KBM-7 (cell line): ENCODE measurements at places on chromosomes 2 and 18.

DNA sequence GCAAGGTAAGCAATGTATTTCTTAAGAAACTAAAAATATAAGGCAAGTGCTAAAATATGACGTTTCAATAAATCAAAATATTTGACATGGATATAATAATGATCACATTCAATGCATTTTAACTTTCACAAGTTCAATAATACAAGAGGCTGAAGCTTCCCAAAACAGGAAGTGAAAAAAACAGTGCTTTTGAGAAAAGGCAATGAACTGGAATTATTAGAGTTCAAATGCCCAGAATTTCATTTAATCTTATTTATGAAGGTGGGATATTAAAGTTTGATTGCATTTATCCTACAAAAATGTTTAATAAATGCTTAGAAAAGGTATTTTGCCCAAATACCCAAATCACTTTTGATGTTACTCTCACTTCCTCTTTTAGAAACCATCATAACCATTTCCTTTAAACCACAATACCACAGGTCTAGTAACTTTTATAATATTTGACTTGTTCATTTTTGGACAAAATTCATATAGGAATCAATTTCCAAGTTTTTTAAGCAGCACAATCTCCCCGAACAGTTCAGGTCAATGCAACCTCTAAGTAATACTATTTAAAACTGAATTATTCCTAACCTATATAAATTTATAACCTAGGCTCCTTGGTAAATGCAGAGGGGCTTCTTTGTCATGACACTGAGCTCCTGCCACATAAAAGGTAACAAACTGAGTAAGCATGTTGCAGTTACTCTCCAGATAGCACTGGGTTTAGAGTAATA is 2.1 kb downstream of the NCKAP1 start:
- DNase-seq = peak; percentile 78

GRCh38 chr2:27921880-27922547 is 31.5 kb downstream of the BABAM2 start:
- no peak for DNase-seq

DNA sequence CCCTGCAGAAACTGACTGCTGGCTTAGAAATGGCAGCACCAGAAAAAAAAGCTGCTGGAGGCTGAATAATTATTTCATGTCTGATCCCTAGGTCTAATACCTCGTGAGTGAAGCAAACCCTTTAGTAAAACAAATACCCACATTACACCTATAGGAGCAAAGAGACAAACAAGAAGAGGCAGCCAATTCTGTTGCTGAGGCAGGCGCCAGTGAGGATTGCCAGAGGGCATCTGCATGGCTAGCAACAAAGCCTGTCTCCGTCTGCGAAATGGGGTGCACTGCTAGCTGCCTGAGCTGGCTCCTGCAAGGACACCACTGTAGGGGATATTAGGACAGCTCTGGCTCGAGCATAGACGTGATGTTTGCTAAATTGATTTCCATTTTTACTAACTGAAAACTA is 509.7 kb downstream of the TDRD15 start:
- no peak for DNase-seq

DNA sequence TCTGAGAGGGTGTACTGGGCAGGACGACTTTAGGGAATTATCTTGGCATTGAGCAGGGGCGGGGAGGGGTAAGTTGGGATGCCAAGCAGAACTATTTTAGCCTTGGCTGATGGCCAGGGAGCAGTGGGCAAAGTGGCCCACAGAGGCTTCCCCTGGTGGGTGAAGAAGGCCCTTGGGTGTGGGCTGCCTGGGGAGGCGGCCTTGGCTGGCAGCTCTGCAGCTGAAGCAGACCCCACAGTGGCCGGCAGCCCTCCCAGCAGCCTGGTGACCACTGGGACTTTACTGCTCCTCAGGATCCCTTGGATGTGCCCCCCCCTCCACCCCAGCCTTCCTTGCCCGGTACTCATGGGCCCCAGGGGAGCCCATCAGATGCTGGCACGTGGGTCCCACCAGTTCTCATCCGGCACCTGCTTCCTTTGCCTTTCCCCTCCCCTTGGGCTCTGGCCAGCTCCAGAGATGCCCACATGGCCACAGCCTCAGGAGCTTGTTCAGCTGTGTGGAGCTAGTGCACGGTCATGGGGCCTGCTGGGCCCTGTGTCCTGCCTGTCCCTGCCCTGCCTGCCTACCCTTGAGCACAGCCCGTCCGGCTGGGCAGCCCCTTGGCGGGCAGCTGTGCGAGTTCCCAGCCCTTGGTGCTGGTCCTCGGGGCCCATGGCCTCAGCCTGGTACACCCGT is 122.1 kb upstream of the HS6ST1 start:
- DNase-seq = no peak

DNA sequence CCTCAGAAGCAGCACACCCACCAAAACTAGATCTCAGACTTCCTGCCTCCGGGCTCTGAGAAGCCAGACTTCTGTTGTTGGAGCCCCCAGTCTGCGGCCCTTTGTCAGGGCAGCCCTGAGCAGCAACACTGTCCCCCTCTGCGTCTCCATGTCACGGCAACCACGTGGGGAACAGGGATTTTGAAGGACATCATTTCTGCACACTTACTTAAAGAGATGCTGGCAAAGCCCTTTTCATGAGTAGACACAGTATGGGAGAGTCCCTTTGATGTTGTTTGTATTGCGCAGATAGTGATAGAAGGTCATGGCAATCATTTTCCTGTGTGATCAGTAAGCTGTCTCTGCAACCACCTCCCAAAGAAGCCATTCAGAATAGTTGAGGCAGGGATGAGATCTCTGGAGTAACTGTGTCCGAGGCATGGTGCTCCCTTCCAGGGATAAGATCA is 69.1 kb upstream of the ID2 start:
- DNase-seq = no peak

DNA sequence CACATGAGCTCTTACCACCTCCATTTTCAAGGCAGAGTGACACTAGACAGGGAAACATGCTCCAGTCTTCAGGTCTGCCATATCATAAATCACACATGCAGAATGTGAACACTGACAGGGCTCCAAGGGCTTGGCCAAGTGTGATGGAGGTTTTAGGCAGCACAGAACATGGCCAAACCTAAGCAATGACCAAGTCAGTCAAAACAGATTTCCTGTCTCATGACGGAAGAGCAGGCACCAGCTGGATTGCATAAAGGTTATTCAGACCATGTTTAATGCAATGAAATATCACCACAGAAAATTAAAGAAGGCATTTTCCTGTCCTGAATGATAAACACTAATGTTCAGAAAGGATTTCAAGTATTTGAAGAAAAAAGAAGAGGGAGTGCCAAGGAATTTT is 72.5 kb downstream of the SUMO1 start:
- DNase-seq = no peak

DNA sequence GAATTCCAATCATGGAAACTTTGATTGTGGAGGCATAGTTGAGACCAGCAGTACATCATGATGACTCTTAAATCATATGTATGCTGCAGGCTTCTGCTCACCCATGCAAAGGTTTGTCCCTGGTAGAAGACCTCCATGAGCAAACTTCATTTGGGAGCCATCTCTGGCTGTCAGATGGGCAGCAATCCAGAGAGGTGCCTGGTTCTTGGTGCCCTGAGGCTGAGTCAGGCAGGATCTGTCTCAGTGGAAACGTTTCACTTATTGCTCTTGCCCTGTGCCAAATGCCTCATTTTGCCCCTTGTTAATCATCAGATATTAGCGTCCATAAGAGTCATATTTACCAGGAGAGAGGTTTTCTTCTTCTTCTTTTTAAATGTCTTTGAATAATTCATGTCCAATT is 151.5 kb upstream of the CELF4 start:
- no peak for DNase-seq

DNA sequence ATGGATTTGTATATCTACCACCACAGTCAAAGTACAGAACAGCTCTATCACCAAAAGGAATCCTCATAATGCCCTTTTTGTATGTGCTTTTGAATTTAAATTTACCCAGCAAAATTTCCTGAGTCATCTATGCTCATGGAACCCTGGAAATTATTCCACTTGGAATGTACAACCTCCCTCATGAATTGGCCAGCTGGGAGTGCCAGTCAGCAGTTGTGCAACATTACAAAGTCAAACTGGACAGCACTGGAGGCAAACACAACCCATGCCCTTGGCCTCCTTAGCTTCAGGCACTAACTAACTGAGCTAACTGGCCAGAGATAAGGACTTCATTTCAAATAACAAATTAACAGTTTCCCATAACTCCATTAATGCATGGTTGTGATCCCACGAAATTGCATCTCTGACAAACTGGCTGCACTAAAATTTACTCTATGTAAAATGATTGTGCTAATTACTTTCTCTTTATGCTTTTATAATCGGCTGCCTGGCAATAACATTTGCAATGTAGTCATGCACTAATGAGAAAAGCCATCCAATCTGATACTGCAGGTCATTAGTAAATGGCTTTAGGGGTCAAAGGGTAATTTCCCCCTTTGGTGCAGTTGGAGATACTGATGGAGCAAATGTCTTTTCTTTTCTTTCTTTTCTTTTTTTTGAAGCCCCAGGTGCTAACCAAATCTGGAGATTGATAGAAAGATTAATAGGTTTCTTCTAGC is 270.5 kb downstream of the ACTR3 start:
- no peak for DNase-seq

GRCh38 chr2:128233790-128234395 is 84.8 kb downstream of the HS6ST1 start:
- no peak for DNase-seq

DNA sequence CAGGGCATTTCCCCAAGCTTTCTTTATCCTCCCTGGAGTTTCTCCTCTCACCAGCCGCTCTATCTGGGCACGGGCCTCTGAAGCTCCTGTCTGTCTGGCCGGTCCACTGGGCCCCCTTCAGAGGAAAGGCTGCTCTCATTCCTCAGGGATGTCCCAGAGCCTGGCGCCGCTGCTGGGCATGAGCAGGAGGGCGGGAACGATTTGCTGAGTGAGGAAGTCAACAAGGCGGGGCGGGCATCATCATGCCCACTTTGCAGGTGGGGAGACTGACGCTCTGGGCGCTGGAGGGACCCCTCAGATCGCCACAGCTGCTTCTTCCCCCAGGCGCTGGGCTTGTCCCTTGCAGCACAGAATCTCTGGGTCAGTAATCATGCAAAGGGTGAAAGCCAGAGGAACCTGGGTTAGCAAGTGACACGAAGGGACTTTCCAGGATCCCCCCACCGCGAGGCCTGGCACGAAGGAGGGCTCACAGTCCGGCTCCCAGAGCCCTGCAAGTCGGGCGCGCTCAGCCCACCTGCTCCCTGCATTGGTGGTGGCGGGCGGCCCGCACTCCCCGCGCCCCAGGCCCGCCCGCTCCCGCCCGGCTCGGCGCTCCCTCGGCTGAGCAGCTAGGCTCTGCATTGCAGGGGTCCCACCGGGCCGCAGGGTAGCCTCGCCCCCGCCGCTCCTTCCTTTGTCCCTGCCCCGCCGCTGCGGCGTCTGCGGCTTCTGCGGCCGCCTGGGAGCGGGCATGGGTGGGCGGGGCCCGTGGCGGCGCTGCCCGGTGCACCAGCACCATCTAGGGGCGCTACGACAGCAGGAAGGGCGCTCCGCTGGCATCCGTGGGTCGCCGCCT is 157.8 kb downstream of the CYRIA start:
- DNase-seq = peak; percentile 35
